ENCODE measurements at places on chromosomes 7 and 10. TPM values are rescaled to one million over a fixed set of nuclear protein-coding genes. Genes with fewer than 3 reads are reported as not detected.

The EMX2 gene
- total RNA-seq, result 2.6 TPM

The FGF8 gene
- 123 TPM for total RNA-seq

The CHRM2 gene
- not detected for total RNA-seq

The GPC2 gene
- total RNA-seq, result 17.2 TPM

The TRIM50 gene
- total RNA-seq, result not detected

The NKX2-3 gene
- not detected for total RNA-seq

The CDC14C gene
- total RNA-seq, result 0.15 TPM

The FBXO24 gene
- total RNA-seq, result 0.10 TPM

The SFTPD gene
- total RNA-seq, result not detected

The CAMK1D gene
- 0.63 TPM for total RNA-seq

The CRHR2 gene
- total RNA-seq, result not detected

The HHEX gene
- 2.9 TPM for total RNA-seq

The SEC31B gene
- 4.6 TPM for total RNA-seq

The LRMDA gene
- total RNA-seq, result 0.24 TPM

The SUN3 gene
- total RNA-seq, result not detected

The UROS gene
- 40.3 TPM for total RNA-seq

The COL17A1 gene
- not detected for total RNA-seq

The AGMO gene
- 0.20 TPM for total RNA-seq

The FBXL13 gene
- total RNA-seq, result 0.76 TPM

The LRGUK gene
- 0.04 TPM for total RNA-seq

The SEMA3C gene
- 37.0 TPM for total RNA-seq

The TBRG4 gene
- total RNA-seq, result 117 TPM

The MMD2 gene
- not detected for total RNA-seq

The TWIST1 gene
- total RNA-seq, result 2.2 TPM

The ARHGEF35 gene
- not detected for total RNA-seq

The CTTNBP2 gene
- total RNA-seq, result 0.43 TPM

The GSAP gene
- total RNA-seq, result not detected

The ANKRD30A gene
- not detected for total RNA-seq

The PLEKHS1 gene
- 6.1 TPM for total RNA-seq

The PROSER2 gene
- 14.6 TPM for total RNA-seq

The HOXA1 gene
- total RNA-seq, result 7.3 TPM

The TMEM176B gene
- total RNA-seq, result not detected

The CTAGE4 gene
- total RNA-seq, result not detected

The KAZALD1 gene
- 58.1 TPM for total RNA-seq

The KDM7A gene
- 1.8 TPM for total RNA-seq

The NXPH1 gene
- not detected for total RNA-seq

The CRTAC1 gene
- not detected for total RNA-seq

The AIFM2 gene
- 1.5 TPM for total RNA-seq

The ACTA2 gene
- total RNA-seq, result 0.95 TPM

The ADRA2A gene
- 0.79 TPM for total RNA-seq

Data from SJCRH30 (cell line).